ENCODE measurements at places on chromosomes 2 and 18.

- DNase-seq = no peak
Measured at GRCh38 chr18:7317804-7318231, 86.9 kb downstream of the LRRC30 start.

DNA sequence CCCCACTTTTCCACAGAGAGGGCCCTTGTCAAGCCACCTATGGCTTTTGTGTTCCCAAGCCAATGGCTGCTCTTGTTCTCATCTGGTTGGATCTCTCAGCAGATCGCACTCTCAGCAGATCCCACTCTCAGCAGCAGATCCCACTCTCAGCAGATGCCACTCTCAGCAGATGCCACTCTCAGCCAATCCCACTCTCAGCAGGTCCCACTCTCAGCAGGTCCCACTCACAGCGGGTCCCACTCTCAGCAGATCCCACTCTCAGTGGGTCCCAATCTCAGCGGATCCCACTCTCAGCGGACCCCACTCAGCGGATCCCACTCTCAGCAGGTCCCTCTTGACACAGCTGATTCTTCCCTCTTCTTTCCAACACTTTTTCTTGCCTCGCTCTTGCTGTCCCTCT lies 59.3 kb upstream of the MGAT4A start:
- no peak for DNase-seq

- no peak for DNase-seq
Measured at GRCh38 chr2:174059884-174060244, 94.7 kb upstream of the SP3 start.

DNA sequence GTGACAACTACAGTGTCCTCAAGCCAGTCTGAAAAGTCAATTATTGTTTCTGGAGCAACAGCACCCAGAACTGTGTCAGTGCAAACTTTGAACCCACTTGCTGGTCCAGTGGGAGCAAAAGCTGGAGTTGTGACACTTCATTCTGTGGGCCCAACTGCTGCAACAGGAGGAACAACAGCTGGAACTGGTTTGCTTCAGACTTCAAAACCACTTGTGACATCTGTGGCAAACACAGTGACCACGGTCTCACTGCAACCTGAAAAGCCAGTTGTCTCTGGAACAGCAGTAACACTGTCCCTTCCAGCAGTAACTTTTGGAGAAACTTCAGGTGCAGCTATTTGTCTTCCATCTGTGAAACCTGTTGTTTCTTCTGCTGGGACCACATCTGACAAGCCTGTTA lies 59.8 kb downstream of the TAF4B start:
- DNase-seq = no peak
